ENCODE measurements at places on chromosomes 11 and 22. TPM values are rescaled to one million over a fixed set of nuclear protein-coding genes. Genes with fewer than 3 reads are reported as not detected.

- no peaks in the 10 kb centered on the region for H3K27me3 ChIP-seq
- no peak overlapping the region for H3K27ac ChIP-seq
- H3K4me3 ChIP-seq = no peak overlapping the region
- peak; percentile 77 for DNase-seq
- peaks cover 29% of the 10 kb centered on the region for H3K4me1 ChIP-seq
- no peaks in the 10 kb centered on the region for H3K36me3 ChIP-seq
These were observed 4.2 kb downstream of the PHLDA2 start for GRCh38 chr11:2924821-2925675.

- H3K4me3 ChIP-seq = no peak overlapping the region
- H3K4me1 ChIP-seq = no peaks in the 10 kb centered on the region
- no peak overlapping the region for H3K27ac ChIP-seq
- DNase-seq = no peak
These were observed 14.9 kb downstream of the VSIG10L2 start for GRCh38 chr11:125960771-125961170.

GRCh38 chr11:57514538-57515331, 767 bp downstream of the SLC43A1 start:
- H3K36me3 ChIP-seq = no peaks in the 10 kb centered on the region
- H3K27ac ChIP-seq = peak overlapping the region; percentile 71
- DNase-seq = peak; percentile 92
- peak overlapping the region; percentile 80 for H3K4me3 ChIP-seq
- H3K4me1 ChIP-seq = peaks cover 11% of the 10 kb centered on the region

- H3K4me3 ChIP-seq = no peak overlapping the region
- H3K4me1 ChIP-seq = no peaks in the 10 kb centered on the region
- H3K27me3 ChIP-seq = no peaks in the 10 kb centered on the region
- no peak for DNase-seq
- H3K27ac ChIP-seq = no peak overlapping the region
These were observed 21.9 kb upstream of the RTL6 start for GRCh38 chr22:44519886-44520285.

GRCh38 chr11:61474013-61474643, 34.4 kb upstream of the LRRC10B start:
- H3K36me3 ChIP-seq = no peaks in the 10 kb centered on the region
- no peaks in the 10 kb centered on the region for H3K27me3 ChIP-seq
- no peak overlapping the region for H3K27ac ChIP-seq
- no peak for DNase-seq

The XKR3 gene
- not detected for total RNA-seq

The CDON gene
- total RNA-seq = 13.7 TPM

The OR51V1 gene
- not detected for total RNA-seq
